Activated CD4-positive, alpha-beta T cell treated with anti-CD3 and anti-CD28 coated beads, Interleukin-2, amount 50 U/mL, for 24 hours (primary cell): ENCODE measurements at places on chromosomes 16 and 17.

- peak; percentile 24 for DNase-seq
Measured at GRCh38 chr16:87765473-87765775, 362 bp downstream of the KLHDC4 start.

- DNase-seq = no peak
Measured at GRCh38 chr17:57279432-57279831, 23.1 kb downstream of the MSI2 start.

DNA sequence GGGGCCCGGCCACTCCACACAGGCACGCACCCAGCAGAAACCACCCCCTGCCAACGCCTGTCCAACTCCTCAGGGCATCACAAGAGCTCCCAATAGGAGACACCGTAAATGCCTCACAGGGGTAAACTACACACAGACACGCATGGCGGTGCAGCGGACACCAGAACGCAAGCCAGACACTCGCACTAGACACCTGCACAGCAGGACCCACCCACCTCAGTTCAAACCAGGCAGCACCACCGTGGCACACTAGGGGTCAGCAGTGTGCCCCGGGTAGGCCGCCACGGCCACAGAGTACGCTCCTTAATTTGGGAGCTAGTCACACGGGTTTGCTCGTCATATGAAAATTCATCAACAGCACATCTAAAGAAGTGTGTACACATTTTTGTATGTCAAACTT is 3.4 kb downstream of the SLC38A10 start:
- DNase-seq = peak; percentile 43

GRCh38 chr16:56401482-56401881 is 23.9 kb downstream of the AMFR start:
- no peak for DNase-seq

DNA sequence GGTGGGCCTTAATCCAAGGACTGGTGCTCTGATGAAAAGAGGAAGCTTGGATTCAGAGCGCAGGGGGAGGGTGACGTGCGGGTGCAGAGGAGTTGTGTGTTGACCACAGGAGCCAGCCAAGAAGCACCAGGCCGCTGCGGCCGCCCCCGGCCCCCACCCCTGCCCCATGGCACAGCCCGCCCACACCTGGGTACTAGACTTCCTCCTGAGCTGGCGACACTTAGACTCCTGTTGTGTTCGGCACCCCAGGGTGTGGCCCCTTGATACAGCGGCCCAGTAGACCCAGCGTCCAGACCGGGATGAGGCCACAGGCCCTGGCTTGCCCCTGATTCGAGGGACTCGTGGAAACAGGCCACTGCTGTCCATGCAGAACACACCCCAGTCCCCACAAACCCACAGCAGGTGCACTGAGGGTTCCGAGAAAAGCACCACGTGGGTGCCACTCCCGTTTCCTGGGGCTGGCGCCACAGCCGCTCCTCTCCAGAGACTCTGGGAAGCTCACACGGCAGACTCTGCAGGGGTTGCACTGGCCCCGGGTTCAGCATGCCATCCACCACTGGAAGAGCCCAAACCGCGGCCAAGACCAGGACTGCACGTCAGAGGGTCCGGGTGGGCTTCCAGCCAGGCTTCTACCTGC is 5.7 kb upstream of the SNAI3 start:
- no peak for DNase-seq
